Bronchial epithelial cell (primary cell): ENCODE measurements at places on chromosomes 16 and 17.

- no peak for DNase-seq
Measured at GRCh38 chr16:86879268-86879667, 300.9 kb downstream of the FOXL1 start.

DNA sequence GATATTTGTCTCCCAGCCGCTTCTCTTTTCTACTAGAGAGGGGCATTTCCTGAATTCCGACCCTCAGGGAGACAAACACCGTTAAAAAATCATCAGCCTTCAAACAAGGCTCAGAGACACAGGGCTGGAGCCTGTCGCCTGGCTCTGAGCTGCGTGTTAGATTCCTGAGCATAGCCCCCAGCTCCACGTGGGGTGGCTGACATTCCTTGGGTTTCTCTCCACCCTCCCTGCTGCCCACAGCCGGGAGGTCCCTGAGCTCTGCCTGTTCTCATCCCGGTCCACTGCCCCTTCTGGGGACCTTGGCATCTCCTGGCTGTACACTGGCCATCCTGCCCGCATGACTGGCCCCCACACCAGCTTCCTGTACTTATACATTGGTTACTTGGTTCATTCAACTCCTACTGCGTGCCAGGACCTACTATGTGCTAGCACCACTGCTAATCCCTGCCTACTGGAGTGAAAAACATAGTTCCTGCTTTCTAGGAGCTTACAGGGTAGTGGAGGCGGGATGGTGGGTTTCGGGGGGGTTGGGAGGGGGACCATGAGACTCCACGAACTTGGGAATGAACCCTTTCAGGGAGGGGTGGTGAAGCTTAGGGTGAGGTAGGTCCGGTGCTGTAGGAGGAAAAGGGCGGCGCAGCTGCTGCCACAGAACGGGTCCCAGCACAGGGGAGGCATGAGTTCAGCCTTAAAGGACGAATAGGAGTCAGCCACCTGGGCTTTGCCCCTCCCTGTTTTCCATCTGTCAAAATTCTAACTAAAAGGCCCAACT lies 52.1 kb upstream of the TMEM132E start:
- no peak for DNase-seq

GRCh38 chr17:82230609-82231311 lies 1.9 kb downstream of the SLC16A3 start:
- DNase-seq, result peak; percentile 30

DNA sequence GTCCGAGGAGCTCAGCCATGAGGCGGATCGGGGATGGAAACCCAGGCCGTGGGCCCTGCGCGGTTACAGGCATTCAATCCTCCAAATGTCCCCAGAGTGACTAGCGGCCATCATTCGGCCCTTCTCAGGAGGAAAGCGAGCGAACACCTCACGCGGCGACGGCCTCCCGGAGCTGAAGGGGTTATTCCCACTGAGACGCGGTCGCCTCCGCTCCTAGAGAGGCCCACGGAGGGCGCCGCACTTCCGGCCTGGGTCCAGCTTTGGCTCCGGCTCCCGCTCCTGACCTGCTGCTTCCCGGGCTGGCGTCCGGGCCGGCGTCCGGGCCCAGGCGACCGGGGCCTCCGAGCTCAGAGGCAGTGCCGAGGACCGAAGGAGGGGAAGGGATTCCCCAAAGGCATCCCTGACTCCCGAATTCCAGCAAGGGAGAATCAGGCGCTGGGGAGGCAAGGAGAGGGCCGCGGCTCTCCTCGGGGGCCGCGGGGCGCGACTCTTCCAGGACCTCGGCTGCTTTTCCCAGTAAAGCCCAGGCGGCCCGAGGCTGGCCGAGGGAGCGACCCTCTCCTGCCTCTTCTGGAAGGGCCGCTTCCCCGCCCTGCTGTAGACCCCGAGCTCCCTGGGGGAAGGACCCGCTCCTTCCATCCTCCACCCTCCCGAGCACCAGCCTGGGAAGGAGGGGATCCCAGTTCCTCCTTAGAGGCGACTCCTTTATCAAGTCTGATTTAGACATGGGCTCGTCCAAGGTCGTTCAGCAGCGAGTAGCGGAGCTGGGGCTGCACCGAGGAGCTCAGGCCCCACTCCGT lies 18.6 kb upstream of the ZNF629 start:
- peak; percentile 36 for DNase-seq

- peak; percentile 47 for DNase-seq
Measured at GRCh38 chr17:59154292-59154720, 680 bp downstream of the SKA2 start.

DNA sequence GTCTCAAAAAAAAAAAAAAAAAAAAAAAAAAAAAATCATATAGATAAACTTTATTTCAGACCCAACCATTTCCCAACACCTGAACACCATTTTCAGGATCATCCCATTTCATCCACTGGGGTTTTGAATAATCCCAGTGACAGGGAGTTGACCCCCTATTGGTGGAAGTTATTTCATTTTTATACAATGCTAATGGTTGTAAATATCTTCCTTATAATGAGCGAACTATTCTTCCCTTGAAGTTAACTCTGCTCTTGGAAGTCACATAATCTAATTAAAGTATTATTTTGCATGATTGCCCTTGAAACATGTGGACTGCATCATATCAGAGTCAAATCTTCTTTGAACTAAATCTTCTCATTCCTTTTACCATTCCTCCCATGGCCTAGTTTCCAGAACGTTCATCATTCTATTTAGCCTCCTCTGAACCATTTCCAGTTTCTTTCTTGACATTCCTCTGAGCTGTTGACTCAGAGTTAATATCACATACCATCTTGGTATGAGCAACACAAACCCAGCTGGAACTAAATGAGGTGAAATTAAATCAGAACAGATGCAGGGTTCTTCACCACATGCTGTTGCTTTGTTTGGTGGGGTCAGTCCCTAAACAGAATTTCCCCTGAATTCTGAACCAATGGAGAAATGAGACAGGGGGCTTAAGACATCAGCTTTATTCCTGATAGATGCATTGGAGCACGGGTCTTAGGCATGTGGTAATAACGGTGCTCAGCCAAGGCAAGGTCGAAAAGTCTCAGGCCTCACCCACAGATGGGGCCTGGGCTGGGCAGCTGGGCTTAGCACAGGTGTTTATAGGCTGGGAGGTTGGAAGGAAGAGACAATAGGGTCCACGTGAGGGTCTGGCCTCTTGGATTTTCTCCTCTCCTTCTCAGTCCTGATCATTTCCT lies 8.9 kb downstream of the HSD17B2 start:
- peak; percentile 63 for DNase-seq

DNA sequence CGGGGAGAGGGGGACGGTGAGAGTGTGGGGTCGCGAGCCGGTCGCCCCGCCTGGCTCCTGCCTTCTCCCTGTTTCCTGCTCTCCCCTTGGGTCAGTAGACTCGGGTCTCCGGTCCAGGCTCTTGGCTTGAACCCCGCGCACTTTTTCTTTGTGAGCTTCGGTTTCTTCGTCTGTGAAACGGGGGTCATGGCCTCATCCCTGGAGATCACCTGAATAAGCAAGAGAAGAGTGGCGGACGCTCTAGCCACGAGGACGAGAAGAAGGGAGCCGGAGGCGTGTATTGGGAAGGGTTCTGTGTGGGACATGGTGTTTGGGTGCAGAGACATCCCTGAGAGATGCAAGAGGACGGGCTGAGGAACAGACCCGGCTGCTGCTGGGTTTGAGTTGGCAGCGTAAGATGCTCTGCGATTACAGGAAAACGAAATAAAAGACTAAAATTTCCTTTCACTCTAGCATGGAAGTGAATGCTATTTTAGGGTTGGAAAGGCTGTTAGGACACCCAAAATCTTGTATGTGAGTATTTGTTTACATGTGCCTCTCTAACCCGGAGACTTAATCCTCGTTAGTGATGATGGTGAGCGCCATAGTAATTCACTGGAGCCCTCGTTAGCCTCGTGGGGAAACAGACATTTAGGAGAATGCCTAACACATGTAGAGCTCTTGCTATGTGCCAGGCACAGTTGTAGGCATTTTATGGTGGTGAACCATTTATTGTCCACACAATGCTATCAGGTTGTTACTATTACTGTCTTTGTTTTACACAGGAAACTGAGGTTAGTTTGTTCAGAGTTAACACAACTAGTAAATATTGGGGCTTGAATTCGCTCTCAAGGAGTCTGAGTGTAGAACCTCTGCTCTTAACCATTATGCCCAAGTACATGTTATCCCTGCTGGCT lies 646 bp downstream of the KIF22 start:
- DNase-seq, result no peak

GRCh38 chr16:74257061-74257460 lies 39.6 kb upstream of the PSMD7 start:
- no peak for DNase-seq

- DNase-seq, result no peak
Measured at GRCh38 chr17:15454346-15454745, 13.1 kb downstream of the CDRT4 start.

DNA sequence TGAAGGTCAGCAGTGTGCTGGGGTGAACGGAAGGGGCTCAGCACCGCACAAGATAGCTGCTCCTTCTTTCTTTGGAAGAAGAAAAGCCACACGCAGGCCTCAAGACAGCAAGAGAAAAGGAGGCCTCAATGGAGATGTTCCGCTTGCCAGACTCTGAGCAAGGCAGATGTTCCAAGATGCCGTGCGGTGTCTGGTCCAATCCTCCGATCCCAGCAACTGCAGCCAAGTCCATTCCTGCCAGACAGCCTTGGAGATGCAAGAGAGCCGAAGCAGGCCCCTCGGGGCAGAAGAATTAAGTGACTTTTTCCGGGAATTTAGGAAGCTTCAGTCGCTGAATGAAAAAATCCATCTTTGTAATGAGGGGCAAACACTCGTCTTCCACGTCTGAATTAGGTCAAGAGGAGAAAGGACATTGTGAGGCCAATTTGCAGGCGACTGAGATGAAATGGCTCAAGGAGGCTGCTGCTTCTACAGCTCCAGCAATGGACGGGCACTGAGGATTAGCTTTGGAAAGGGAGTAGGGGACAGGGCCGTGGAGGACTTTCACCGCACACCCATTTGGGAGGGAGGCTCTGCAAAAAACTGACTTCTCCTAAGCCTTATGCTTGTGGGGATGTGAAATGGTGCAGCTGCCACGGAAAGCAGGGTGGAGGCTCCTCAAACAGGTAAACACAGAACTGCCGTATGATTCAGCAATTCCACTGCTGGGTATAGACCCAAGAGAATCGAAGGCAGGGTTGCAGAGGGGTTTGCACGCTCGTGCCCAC lies 44.7 kb downstream of the RPH3AL start:
- DNase-seq, result no peak

DNA sequence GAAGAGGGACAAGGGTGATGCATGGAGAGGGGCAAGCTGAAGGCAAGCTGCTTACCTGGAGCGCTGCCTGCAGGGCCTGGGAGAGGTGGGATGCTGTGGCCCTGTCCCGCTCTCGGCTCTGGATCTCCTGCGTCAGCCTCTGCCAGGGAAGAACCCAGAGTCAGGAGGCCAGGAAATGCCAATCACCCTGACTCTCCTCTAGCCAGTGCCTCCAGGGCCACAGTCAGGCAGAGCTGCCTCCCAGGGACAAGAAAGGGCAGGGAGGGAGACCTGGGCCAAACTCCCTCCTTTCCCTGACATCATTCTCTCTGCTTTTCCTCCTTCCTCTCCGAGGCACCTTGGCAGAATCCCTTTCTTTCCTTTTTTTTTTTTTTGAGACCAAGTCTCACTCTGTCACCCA lies 11.3 kb downstream of the CDK3 start:
- no peak for DNase-seq

GRCh38 chr17:42773290-42774035 lies at the start of gene VPS25:
VPS25 (plus strand) TSS chr17:42773449; CDS start chr17:42773476, 27 bp downstream.
- DNase-seq, result peak; percentile 67

- DNase-seq, result peak; percentile 61
Measured at GRCh38 chr16:728131-728889, 1.4 kb downstream of the HAGHL start.

GRCh38 chr17:15516150-15516549 lies 47.1 kb downstream of the TVP23C start:
- peak; percentile 27 for DNase-seq

- no peak for DNase-seq
Measured at GRCh38 chr17:47929218-47930000, 12.0 kb upstream of the PNPO start.

GRCh38 chr16:65224471-65224870 lies 102.6 kb upstream of the CDH11 start:
- no peak for DNase-seq

DNA sequence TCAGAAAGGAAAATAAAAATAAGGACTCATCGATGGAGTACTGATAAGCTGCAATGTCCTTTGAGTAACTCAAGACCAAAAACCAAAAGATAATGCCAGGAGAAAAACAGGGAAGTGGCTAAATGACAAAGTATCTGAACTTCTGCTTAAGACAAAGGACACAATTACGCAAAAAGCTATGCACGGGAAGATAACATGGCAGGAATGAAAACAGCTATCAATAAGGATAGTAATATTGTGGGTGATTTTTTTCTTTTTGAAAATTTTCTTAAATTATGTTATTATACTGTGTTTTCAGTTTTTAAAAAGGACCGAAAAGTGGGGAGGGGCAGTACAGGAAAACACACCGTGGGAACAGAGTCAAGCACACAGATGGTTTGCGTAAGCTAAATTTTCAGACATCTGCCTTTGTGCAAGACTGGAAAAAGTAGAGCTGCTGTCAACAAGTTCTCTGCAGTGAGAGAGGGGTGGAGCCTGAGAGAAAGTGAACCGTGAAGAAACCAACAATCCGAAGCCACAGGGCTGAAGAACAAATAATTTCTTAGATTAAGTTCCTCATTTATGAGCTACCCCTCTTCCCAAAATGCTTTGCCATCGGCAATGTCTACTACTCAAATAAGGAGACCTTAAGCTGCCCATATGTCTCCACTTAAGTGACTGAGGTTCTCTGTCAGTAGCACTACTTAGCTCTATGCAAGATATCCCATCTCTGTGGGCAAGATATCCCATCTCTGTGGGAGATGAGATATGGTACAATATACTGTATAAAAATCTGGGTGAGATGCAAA lies 99.9 kb upstream of the CORO6 start:
- DNase-seq, result peak; percentile 57

GRCh38 chr17:32298721-32299579 lies 33.3 kb downstream of the RHBDL3 start:
- no peak for DNase-seq

- no peak for DNase-seq
Measured at GRCh38 chr16:82953517-82953916, 326.7 kb downstream of the CDH13 start.

DNA sequence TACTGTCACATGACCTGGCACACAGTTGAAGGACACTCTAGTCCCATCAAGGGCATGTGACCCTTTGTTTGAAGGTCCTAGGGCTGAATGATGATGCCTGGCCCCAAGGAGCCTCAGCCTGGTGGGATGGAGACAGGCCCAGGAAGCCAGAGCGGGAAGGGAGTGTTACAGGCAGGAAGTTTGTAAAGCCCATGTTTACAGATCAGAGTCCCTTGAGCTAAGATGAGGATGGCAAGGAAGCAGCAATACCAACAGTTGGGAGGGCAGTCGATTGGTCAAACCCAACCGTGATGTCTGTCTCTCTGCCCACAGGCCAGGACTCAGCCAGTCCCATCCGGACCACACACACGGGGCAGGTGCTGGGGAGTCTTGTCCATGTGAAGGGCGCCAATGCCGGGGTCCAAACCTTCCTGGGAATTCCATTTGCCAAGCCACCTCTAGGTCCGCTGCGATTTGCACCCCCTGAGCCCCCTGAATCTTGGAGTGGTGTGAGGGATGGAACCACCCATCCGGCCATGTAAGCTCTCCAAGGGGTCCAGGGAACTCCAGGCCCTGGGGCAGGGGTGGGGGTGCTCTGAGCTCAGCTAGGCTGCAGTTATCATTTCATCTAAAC lies 2.5 kb downstream of the CES2 start:
- DNase-seq, result no peak
